NCI-H2227 treated with DMSO at 0.1 percent for 48 hours (cell line): ENCODE measurements at places on chromosomes 5 and 9.

GRCh38 chr9:7347556-7347955 is 452.0 kb downstream of the DMAC1 start:
- no peak for DNase-seq

DNA sequence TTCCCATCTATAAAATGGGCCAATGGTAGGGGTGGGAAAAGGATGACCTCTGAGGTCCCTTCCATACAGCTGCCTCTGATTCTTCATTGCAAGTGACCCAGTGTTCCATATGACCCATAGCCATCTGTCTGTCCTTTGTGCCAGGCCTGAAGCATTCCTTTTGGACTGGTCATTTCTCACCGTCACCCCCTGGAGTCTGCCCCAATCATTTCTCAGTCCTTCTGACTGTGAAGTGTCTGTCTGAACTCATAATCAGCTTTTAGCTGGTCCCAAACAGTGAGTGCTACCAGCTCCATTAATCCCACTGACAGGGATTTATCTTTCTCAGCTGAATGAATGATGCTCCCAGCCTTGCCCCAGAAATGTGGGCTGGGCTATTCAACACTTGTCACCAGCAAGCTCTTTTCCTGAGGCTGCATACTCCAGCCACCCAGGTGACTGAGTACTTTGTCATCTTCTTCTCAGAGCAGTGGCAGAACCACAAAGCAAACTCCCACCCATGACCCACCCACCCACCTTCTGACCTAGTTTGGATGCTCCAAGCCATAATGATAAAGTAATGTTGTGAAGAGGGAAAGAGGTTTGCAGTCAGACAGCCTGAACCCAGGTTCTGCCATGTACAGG is 37.4 kb downstream of the KCNIP1 start:
- DNase-seq = no peak

- no peak for DNase-seq
These were observed 11.0 kb downstream of the B4GALT7 start for GRCh38 chr5:177610770-177611445.

DNA sequence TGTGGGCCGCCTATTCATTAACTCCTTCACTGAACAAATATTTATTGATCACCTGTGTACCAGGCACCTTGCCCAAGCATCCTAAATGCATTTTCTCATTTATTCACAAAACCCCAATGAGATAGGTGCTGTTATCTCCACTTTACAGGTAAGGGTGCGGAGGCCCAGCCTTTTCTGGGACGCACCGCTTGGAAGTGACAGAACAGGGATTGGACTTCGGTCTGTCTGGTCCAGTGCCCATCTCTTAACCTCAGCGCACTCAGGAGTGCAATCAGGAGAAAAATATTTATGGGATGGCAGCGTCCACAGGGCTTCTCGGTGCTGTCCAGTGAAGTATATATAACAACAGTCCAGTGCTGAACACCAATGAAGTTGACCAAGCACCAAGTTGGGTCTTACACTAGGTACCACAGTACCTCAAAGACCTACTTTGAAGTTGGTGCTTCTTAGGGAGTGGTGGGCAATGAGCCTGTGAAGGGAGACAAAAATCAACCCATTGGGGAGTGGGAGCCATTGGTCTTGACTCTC is 18.9 kb upstream of the GARNL3 start:
- DNase-seq = no peak

DNA sequence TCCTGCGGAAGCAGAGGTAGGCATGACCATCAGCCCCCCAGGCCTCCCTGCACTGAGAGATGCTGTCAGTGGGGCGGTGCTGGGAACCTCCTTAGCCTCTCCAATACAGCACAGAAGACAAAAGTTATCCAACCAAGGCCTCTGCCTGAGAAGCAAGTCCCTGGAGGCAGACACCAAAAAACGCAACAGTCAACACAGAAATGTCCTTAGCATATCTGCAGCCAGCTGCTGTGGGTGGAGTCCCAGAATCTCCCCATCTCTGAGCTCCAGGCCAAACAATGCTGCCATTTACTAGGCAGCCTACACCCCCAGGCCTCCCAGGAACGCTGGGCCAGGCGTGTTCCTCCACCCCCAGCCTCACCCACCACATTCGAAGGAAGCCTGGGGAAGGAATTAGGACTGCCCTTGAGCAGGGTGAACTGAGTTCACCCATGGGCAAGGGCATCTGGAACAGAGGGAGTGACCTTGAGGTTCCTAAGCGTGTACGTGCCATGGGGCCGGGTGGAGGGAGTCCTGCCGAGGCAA is 43.7 kb downstream of the STK10 start:
- no peak for DNase-seq

- DNase-seq = no peak
These were observed 33.2 kb downstream of the CSF1R start for GRCh38 chr5:150052956-150053712.

GRCh38 chr9:137266162-137266527 is 11.0 kb downstream of the NELFB start:
- DNase-seq = no peak

GRCh38 chr5:175724314-175725275 is 66.7 kb downstream of the HRH2 start:
- DNase-seq = no peak

GRCh38 chr5:151740958-151741373 is 17.5 kb downstream of the ATOX1 start:
- no peak for DNase-seq

- no peak for DNase-seq
These were observed 46.7 kb upstream of the RIOK2 start for GRCh38 chr5:97229688-97230285.

DNA sequence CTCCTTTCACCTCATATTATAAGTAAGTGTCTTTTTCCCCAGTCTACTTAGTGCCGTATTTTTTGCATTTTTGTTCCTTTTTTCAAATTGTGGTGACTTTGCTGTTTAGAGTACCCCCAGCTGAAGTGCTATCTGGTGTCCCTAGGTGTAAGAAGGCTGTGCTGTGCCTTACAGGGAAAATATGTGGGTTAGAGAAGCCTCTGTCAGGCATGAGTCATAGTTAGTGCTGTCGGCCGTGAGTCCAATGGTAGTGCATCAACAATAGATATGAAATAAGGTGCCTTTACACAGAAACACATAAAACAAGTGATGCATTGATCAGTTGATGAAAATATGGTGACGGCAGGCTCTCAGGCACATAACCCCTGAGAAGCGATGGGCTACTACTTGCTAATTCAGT is 20.1 kb downstream of the SYK start:
- DNase-seq = no peak

DNA sequence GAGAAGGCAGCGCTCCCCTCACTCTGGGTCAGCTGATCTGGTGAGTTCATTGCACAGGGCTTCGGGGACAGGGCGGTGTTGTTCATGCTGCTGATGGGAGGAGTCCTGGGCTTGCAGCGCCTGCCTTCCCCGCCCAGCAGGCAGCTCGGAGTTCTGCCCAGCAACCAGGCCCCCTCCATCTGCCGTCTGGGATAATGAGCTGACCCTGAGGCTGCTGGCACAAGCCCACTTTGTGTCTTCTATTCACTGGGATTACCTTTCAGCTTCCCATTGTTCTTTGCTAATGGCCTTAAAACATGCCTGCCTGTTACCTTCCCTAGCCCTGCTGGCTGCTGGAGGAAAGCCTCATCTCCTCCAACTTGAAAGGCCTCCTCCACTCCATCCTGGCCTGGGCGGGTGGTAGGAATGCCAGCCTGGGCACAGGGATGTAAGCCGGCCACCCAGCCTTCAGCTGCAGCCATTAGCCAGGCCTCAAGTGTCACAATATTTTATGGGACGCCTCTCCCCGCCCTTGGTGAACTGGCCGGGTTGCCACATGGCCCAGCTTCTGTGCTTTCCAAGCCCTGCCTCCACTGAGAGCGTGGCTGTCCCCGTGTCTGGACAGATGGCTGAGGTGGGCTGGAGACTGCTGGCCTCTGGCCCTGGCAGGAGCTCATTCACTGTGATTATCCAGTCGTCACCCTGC is 70.4 kb downstream of the GADD45G start:
- peak; percentile 19 for DNase-seq

GRCh38 chr9:35935261-35935660 is 22.7 kb downstream of the OR2S2 start:
- DNase-seq = no peak

DNA sequence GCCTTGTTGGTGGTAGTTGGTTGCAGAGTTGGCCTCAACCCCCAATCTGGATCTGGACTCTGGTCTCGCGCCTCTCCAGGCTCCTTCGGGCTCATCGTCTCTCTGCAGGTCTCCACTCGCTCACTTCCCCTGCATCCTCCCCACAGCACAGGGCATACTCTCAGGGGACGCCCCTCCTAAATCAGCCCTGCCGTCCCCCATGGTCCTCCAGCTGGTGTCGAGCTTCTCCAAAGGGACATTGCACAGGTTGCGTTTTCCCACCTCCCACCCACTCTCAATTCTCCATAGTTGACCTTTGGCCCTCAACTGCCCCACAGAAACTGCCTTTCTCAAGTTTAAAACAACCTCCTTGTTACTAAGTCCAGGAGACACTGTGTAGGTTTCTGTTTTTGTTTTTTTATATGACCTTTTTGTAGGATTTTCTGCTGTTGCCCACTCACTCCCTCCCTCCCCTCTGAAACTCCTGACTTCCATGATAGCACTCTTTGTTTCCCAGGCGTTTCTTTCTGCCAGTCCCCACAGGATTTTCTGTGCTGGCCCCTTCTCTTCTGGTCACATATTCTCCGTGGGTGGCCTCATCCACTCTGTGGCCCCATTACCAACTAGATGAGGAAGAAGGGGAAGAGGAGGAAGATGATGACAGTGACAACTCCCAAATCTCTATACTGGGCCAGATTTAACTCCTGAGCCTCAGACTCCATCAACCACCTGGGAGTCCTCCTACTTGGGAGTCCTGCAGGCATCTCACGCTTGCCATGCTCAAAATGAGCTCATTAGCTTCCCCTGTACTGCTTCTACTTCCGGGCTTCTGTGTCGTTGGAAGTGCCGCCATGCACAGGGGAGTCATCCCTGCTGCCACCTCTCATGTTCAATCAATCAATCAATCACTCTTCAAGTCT is 50.3 kb downstream of the ALG2 start:
- DNase-seq = no peak

DNA sequence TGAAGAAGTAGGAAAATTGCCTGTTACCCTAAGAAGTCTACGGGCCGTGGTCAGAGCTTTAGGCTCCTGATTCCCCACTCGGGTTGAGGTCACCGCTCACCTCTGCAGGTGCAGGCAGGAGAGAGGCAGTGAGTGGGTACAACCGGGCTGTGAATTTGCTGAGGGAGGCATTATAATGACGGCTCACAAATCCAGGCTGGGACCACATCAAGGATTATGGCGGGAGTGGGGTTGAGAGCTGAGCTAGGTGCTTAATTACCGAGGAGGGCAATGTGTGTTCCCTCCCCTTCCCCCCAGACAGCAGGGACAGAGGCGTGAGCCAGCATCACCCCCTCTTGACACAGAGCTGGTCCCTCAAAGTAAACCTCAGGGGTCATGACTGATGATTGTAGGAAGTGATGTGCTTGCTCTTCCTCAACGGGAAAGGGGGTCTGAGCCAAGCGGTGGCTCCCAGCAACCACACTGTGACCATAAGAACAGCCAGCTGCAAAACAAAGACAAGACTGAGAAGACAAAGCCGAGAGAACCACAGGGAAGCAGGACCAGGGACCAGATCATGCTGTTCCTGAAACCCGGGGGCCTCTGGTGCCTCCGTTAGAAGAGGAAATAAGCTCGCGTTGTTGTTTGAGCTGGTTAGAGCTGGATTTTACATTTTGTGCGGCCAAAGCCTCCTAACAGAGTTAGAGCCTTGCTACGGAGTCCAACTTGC is 77.7 kb downstream of the OLFM1 start:
- no peak for DNase-seq

DNA sequence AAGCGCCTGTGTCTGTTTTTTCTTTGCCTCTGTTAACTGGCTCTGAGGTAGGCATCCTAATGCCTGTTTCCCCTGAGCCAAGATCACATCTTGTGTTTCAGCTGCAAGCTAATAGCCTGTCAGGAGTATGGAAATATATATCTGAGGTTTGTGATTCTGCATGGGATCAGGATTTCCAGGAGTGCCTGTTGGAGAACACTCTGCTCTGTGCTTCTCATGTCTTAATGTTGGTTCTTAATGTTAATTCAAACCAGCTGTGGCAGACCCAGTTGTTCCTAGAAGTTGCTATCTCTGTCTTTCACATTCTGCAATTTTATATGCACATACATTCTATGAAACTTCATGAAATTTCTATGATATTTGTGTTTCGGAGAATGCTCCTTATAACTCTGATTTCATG is 72.1 kb downstream of the PGM5 start:
- no peak for DNase-seq

GRCh38 chr9:37676411-37676830 is 25.7 kb downstream of the FRMPD1 start:
- peak; percentile 2 for DNase-seq

GRCh38 chr5:168750926-168751325 is 171.8 kb upstream of the PANK3 start:
- no peak for DNase-seq

GRCh38 chr5:176773408-176774035 is 36.8 kb upstream of the UNC5A start:
- DNase-seq = no peak

DNA sequence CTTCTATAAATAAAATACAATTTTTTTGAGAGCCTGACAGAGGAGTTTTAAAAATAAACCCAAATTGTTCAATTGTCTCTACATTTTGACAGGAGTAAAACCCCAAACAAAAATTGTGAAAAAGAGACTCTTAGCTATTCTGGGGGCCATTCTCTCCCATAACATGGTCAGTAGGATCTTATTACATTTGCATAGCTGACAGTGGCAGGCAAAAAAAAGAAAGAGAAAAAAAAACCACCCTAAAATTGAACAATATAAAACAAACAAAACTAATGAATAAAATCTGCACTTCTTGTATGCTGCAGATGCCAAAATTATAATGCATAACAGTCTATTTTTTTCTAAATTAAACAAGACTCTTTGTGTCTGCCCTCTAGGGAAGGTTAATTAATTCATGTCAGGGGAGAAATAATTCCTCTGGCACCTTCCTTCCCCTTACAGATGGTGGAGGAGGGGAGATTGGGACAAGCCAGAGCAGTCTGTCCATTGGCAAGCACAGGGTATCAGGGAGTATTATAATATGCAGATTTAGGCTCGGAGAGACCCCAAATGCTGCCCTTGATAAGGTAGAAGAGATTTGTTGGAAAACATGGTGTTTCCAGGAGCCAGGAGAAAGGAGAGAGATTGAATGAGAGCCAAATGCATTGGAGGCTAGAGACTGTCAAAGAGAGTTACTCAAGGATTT is 79.7 kb upstream of the CDH6 start:
- no peak for DNase-seq

DNA sequence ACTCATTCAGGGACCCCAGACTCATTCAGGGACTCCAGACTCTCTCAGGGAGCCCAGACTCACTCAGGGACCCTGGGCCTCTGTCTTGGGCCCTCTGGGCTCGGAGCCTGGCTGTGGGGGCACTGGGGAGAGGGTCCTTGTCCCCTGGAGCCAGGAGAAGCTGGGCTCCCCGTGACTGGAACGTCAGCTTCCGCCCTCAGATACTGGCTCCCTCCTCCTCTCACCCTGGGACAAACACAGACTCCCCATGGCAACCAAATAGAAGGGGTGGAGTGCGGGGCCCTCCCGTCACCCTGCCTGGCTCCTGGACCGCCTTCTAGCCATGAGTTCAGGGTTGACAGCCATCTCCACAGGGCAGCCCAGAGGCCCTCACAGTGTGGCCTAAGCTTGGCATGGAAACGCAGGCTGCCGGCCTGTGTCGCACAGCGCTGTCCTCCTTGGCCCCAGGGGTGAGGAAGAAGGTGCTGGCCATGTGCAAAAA is 27.6 kb downstream of the ZDHHC11B start:
- no peak for DNase-seq
